ENCODE measurements at places on chromosomes 6 and 20.

GRCh38 chr6:106628658-106629102, 618 bp downstream of the RTN4IP1 start:
- no peak for DNase-seq

DNA sequence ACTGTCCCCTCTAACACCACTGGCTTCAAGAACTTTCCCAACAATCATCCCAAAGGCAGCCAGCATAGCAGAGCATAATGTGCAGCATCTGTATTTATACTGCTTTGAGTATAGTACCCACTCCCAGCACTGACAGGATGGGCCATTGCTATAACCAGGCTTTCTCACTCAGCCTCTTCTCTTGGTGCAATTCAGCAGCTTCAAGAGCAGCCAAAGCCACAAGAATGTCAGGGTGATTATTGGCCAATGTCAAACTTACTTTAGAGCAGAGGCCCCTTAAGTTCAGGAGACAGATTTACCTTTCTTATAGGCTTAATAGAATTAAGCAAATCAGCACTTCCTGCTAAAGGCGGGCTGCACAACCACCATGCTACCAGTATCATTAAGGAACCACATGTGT, 232.4 kb upstream of the RSPO3 start:
- DNase-seq = no peak

DNA sequence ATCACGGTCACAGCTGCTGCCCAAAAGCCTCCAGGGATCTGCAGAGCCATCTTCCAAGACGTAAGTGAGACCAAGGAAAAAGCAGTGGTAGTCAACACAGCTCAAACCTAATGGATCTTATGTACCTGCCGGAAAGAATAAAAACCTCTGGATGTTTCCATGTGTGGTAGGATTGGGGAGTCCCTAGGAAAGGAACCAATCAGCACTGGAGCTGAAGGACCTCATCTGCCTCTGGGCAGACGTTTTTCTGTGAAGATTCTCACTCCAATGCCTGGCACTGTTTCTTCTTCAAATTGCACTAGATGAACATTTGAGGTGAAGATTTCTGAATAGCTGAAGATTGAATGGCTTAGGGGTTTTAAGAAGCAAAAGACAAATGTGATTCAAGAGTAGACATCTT, at the start of gene HLA-DQB2:
TSS of gene HLA-DQB2 (minus strand) at position 112 of the 400 bp plus-strand sequence. CDS start at position 50, 62 bp downstream.
- no peak for DNase-seq

- DNase-seq = peak; percentile 80
Observed at GRCh38 chr20:21303061-21303871, at the start of gene XRN2. XRN2 (plus strand) TSS chr20:21303331; CDS start chr20:21303399, 68 bp downstream.

GRCh38 chr20:1815502-1816085, 79.6 kb upstream of the SIRPA start:
- DNase-seq = no peak

DNA sequence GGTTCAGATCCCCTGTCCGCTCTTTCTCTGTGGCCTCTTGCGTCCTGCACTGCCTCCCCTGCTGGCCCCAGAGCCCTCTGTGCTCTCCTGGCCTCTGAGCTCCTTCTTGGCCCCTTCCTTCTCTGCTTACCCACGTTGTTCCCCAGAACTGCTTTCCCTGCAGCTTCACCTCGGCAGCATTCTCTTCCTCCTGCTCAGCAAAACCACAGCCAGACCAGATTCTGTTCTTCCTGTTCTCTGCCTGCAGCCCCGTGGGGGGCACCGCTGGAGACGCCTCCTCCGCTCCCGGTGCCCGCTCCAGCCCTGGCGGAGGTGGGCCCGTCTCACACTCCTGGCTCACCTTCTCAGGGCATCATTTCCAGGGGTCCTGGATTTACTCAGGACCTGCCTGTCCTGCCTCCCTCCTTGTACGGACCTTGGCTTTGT, 59.7 kb downstream of the TCP11 start:
- no peak for DNase-seq

DNA sequence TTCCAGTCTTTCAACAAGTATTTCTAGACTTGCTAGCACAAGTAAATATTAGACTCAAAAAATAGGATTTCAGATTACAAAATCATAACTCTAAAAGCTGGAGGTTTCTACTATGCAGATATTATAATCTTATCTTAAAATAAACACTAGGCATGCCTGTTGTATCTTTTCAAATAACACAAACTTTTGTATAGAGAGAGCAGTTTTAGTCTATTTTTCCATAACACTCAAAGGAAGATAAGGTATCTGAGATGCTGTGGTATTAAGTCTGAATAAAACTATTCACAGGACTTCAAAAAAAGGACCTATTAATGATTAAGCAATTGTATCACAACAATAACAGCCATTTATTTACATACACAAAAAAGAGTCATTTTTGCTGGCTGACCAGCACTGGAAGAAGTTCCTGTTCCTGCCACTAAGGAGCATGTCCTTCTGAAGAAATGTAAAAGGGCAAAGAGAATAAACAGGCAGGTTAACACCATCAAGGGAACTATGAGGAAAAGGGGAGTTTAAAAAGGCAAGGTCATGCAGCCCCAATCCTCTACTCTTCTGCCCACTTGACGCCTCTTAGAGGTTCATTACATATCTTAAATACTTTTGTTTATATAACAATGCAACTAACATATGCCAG, 39.4 kb downstream of the REPS1 start:
- DNase-seq = no peak

DNA sequence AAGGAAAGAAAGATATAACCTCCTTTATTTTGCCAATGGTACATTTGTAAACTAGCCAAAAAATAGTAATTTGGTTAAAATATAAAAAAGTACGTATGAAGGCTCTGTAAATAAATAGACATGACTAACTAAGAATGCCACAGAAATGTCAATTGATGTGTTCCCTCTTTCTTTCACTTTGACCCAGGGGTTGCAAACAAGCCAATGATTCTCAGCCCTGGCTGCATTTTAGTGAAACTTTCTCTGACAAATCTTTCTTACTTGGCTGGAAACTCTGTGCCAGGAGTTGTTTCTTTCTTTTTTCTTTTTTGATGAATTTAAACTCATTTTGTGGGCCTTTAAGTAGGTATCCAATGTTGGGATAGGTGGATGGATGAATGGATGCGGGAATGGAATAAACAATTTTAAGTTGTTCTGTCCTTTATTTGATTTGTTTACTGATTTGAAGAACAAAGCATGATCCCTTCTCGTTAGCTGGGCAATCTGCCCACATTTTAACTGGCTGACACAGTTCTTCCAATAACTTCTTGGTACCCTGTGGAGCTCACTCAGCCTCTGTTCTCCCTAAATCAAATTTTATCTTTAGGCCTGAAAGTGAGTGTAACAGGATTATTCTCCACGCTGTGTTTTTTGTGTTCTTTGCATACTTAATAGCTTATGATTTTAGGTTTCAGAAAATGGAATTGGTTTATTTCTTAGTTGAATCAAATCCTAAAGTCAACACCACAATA, 58.6 kb upstream of the GCLC start:
- DNase-seq = no peak

DNA sequence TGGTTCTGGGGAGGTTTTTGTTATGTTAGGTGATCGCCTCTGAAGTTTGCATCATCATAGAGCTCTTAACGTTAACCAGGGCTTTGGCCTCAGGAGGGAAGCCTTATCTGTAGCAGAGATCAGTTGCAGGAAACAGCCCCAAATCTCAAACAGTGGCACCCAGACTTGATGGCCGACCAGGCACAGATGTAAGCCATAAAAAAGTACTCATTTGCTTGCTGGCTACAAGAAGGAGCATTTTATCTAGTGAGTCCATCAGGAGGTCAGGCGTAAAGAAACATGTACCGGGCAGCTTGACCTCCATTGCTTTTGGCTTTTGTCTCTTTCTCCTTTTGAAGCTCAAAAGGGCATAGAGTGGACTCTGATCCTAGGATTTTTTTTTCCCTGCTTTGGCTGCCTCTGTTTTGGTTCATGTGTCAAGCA, 122.3 kb downstream of the CCDC170 start:
- no peak for DNase-seq

DNA sequence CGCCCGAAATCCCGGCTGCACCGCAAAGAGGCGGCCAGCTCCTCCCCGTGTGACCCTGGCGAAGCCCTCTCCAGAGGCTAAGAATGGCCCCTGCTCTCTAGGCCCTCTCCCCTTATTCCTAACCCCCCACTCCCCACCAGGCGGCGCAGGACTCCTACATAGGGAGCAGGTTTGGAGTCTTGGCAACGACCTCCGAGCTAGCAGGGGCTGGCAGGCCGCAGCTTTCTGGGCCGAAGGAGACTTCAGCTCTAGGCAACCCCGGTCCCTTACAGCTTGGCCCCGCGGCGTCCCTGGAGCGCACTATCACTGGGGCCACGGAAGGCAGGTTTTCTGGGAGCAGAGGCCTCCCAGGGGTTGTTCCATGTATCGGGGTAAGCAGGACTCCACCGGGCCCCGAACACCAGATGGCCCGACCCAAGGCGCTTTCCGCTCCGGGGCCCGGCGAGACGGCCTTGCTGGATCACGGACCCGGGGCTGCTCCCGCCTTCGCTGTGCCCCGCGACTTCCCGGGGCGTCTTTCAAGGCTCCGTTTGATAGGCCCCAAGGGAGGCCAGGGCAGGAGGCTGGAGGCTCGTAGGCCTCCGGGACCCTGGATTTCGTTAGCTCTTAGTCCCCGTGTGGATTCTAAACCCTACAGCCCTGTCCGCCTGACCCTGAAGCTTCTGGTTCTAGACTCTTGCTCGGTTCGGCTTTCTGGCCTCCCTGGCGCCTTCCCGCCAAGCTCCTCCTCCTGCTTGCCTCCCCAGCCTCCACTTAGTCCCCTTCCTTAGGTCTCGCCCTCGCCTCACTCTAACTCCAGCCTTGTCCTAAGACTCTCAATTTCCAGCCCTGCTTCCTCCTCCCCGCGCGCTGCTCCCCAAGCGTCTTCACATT, 1.9 kb downstream of the SLC32A1 start:
- no peak for DNase-seq

GRCh38 chr20:17142666-17143065, 84.2 kb upstream of the PCSK2 start:
- no peak for DNase-seq

DNA sequence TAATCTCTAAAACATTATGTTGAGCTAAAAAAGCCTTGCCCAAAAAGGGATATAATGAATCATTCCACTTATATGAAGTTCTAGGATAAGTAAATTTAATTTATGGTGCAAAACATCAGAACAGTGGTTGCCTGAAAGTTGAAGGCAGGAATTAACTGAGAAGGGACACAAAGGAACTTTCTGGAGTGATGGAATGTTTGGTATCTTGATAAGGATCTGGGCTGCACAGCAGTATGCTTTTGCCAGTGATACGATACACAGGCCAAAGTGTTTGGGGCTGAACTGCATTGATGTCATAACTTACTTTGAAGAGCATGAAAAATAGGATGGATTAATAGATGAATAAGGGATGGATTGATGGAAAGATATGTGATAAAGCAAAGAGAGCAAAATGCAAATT, 146.1 kb upstream of the LRFN2 start:
- DNase-seq = no peak

DNA sequence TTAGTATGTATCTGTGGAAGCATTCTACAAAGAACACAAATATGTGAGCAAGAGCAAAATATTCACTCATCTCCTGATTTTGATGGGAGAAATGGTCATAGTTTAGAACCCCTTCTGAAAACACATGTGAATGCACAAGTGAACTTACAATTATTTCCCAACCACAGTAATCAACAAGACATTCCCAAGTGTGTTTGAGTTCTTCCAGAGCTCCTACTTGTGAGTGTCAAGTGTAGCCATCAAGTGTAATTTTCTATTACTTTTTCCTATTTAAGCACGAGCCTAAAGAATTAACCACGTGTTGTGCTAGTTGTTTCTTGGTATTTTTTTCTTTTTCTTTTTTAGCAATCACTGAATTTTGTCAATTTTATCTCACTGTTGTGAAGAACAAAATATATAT, 402.3 kb downstream of the NKAIN2 start:
- no peak for DNase-seq

GRCh38 chr20:64203037-64203777, 39.0 kb downstream of the MYT1 start:
- no peak for DNase-seq

GRCh38 chr20:14412065-14412681, 74.8 kb upstream of the FLRT3 start:
- DNase-seq = no peak

GRCh38 chr6:127761084-127761483, 139.8 kb downstream of the THEMIS start:
- no peak for DNase-seq

- no peak for DNase-seq
Observed at GRCh38 chr20:25580711-25581110, 4.6 kb downstream of the NINL start.

DNA sequence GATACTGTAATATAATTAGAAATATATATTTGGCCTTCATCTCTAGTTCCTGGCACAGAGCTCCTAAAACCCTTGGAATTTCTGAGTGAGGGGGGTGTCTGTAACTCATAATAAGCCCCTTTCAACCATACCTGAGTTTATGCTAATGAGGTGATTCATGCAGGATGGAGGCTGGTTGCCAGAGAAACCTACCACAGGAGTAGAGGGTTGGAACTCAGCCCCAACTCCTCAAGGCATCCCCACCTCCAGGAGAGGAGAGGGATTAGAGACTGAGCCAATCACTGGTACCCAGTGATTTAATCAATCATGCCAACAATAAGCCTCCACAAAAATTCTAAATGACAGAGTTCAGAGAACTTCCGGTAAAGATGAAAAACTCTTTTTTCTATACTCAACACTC, 17.5 kb downstream of the UQCC1 start:
- no peak for DNase-seq

- no peak for DNase-seq
Observed at GRCh38 chr6:150541576-150541975, 58.1 kb upstream of the PLEKHG1 start.

DNA sequence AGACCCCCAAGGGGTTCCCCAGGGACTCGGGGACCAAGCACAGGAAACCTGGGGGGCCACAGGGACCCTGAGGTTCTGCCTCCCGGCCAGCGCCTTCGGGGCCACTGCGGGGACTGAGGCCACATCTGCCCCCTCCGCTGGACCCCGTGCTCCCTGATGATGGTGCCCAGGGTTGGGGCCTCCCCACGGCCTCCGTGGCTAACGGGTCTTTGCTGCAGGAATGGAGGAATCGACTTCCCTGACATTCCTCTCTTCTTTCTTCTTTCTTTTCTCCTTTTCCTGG, 330.2 kb downstream of the TAF4 start:
- no peak for DNase-seq

- DNase-seq = peak; percentile 48
Observed at GRCh38 chr6:12572896-12573827, 143.4 kb upstream of the PHACTR1 start.

GRCh38 chr6:26222571-26222970, 135.3 kb downstream of the HFE start:
- no peak for DNase-seq

GRCh38 chr6:8420031-8420588, 15.2 kb downstream of the SLC35B3 start:
- DNase-seq = no peak

GRCh38 chr6:87789198-87789899, 87.3 kb upstream of the AKIRIN2 start:
- no peak for DNase-seq

- DNase-seq = no peak
Observed at GRCh38 chr6:35694462-35694861, 5.7 kb upstream of the FKBP5 start.

- DNase-seq = no peak
Observed at GRCh38 chr6:36873612-36874442, 776 bp downstream of the PPIL1 start.

Data from NCI-H1048 (cell line).